ENCODE measurements at places on chromosomes 1 and 21. TPM values are rescaled to one million over a fixed set of nuclear protein-coding genes. Genes with fewer than 3 reads are reported as not detected.

- H3K4me1 ChIP-seq, result no peaks in the 10 kb centered on the region
- DNase-seq, result no peak
- no peak overlapping the region for H3K27ac ChIP-seq
- H3K36me3 ChIP-seq, result no peaks in the 10 kb centered on the region
- no peaks in the 10 kb centered on the region for H3K27me3 ChIP-seq
Measured at GRCh38 chr21:35203093-35203977, 154.2 kb upstream of the RUNX1 start.

The MFAP2 gene
- total RNA-seq, result 160 TPM

The KIFAP3 gene
- 5.0 TPM for total RNA-seq

DNA sequence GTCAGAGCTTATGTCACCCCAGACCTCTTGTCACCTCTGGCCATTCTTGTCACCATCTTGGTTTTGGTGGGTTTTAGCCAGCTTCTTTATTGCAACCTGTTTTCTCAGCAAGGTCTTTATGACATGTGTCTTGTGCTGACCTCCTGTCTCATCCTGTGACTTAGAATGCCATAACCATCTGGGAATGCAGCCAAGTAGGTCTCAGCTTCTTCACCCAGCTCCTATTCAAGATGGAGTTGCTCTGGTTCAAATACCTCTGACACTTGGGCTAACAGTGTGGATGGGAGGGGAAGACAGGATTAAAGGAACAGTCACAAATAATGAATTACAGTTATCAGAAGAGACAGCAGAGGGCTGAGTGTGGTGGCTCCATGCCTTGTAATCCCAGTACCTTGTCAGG lies 30.5 kb upstream of the PIK3CD start:
- DNase-seq, result no peak
- no peaks in the 10 kb centered on the region for H3K4me1 ChIP-seq
- no peaks in the 10 kb centered on the region for H3K36me3 ChIP-seq
- H3K27ac ChIP-seq, result no peak overlapping the region

- DNase-seq, result no peak
- no peak overlapping the region for H3K27ac ChIP-seq
- H3K4me1 ChIP-seq, result peaks cover 37% of the 10 kb centered on the region
- no peaks in the 10 kb centered on the region for H3K27me3 ChIP-seq
- no peaks in the 10 kb centered on the region for H3K36me3 ChIP-seq
Measured at GRCh38 chr1:25711555-25712298, 88.3 kb upstream of the SELENON start.

DNA sequence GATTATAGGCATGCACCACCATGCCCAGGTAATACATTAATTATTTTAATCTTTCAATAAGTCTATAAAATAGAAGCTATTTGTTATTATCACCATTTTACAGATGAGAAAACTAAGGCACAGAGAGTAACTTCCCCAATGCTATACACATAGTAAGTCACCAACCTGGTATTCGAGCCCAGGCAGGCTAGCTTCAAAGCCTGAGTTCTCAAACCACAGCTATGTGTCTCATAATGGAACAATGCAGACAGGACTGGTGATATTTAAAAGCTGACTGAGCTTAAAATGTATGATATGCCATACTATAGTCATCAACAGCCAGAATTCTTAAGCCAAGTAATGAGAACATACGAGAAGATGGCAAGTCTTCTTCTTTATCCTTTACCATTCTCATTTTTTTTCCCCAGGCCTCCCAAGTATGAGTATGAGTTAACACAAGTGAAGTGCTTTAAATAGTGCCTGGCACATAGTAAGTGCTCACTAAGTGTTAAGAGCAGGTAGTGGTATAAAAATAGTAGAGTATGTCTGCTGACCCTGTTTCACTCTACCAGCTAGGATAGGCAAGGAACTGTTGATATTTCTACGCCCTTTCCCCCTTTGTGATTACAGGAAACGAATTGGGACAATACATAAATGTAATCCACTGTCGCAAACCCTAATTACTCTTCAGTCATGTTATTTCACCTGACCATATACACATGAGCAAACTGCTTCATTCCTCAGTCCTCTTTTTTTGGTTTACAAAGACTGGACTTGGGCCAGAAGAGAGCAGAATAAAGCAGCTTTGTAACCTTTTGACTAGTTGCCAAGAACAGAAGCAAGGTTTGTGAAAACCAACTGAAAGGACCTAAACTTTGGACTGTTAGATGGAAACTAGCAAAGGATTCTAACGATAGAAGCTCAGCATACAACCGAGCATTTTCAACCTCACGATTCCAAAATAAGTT lies 9.5 kb downstream of the EYA3 start:
- DNase-seq, result no peak
- no peak overlapping the region for H3K4me3 ChIP-seq
- H3K4me1 ChIP-seq, result no peaks in the 10 kb centered on the region
- H3K27me3 ChIP-seq, result no peaks in the 10 kb centered on the region

DNA sequence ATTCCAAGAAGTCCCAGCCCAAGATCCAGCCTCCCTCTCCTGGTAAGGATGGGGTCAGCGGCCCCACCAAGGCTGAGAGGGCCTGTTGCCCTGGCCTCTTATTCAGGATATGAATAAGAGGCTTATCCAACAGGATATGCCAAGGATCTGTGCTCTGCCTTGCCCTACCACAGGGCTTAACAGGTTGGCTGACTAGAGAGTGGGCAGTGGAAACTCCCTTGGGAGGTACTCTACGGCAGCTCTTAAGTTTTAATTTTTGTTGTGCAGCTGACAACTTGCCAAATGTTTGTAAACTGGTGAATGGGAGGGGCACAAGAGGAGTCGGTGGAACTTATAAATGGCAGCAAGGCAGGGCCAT lies 16.5 kb upstream of the PIGV start:
- H3K27ac ChIP-seq, result no peak overlapping the region
- H3K4me1 ChIP-seq, result no peaks in the 10 kb centered on the region
- peaks cover 31% of the 10 kb centered on the region for H3K36me3 ChIP-seq
- no peaks in the 10 kb centered on the region for H3K27me3 ChIP-seq
- H3K4me3 ChIP-seq, result no peak overlapping the region

The IFI44 gene
- total RNA-seq, result not detected

GRCh38 chr1:3373700-3374405 lies 80.6 kb upstream of the ARHGEF16 start:
- no peaks in the 10 kb centered on the region for H3K27me3 ChIP-seq
- H3K36me3 ChIP-seq, result no peaks in the 10 kb centered on the region
- H3K4me1 ChIP-seq, result no peaks in the 10 kb centered on the region
- DNase-seq, result no peak

DNA sequence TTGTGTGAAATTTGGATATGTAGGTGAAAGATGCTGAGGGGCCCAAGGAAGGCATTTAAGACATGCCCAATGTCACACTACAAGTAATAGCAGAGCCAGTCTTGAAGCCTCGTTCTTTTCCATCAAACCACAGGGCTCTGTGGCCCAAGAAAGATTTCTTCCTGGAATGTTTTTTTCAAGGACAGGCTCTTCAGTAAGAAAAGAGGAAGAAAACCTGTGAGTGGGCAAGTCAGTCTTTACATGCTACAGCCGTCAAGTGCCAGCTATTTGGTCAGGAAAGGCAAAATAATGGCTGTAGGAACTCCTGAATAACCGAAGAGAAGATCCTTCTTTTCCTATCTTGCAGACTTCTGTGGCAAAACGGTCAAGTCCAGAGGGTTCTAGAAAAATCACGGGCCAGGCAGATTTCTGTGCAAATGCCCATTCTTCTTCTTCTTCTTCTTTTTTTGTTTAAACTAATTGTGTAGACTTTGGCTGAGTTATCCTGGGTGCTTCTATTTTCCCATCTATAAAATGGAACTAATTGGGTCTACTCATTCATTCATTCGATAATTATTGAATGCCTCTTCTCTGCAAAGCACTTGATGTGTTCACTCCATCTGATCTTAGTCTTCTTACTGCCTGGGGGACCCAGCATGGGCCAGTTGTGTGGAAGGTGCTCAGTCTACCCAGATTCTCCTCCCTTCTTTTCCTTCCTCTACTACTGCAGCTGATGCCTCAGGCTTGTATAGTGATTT lies 1.9 kb upstream of the ID3 start:
- peaks cover 73% of the 10 kb centered on the region for H3K4me1 ChIP-seq
- no peaks in the 10 kb centered on the region for H3K36me3 ChIP-seq
- H3K27me3 ChIP-seq, result no peaks in the 10 kb centered on the region
- no peak for DNase-seq

The PRAMEF1 gene
- total RNA-seq, result not detected

DNA sequence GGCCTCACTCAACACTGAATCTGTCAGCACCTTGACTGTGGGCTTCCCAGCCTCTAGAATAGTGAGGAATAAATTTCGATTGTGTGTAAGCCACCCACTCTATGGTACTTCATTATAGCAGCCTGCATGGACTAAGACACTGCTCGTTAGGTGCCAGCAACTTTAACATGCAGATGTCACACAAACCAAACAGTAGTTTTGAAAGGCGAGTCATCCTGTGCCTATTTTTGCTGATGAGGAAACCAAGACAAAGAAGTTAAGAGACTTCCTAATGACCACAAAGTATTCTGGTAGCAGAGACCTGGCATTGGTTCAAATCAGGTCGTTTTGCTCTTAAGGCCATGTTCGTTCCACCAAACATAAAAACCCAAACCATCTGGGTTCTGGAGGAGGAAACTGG lies 42.9 kb downstream of the BATF3 start:
- no peak for DNase-seq
- H3K27me3 ChIP-seq, result no peaks in the 10 kb centered on the region
- H3K27ac ChIP-seq, result no peak overlapping the region

DNA sequence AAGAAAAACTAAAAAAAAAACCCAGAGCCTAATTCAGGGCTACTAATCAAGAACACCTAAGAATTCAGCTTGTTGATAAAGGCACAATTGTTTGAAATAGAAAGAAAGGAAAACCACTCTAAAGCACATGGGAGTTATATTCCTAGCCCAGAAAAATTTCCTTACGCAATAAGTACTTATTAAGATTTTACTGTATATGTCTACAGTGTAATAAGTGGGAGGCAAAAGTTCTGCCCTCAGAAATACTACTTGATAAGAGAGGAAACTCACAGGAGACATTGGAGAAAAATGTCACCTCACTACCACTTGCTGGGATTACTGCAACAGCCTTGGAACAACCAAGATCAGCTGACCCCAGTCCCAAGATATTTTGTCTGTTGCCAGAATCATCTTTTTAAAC lies 66.1 kb downstream of the IARS2 start:
- peaks cover 7% of the 10 kb centered on the region for H3K36me3 ChIP-seq
- no peak overlapping the region for H3K27ac ChIP-seq
- DNase-seq, result no peak

- DNase-seq, result peak; percentile 99
- H3K4me3 ChIP-seq, result peak overlapping the region; percentile 43
- H3K27ac ChIP-seq, result peak overlapping the region; percentile 48
- H3K36me3 ChIP-seq, result peaks cover 6% of the 10 kb centered on the region
- H3K4me1 ChIP-seq, result peaks cover 33% of the 10 kb centered on the region
- H3K27me3 ChIP-seq, result no peaks in the 10 kb centered on the region
Measured at GRCh38 chr1:42924082-42924850, 34.4 kb downstream of the SLC2A1 start.

- DNase-seq, result peak; percentile 59
- no peaks in the 10 kb centered on the region for H3K27me3 ChIP-seq
- H3K36me3 ChIP-seq, result no peaks in the 10 kb centered on the region
- H3K4me1 ChIP-seq, result no peaks in the 10 kb centered on the region
Measured at GRCh38 chr1:80218112-80218511, 1211.6 kb upstream of the ADGRL4 start.

The GJA5 gene
- total RNA-seq, result 0.11 TPM

GRCh38 chr1:6131561-6131960 lies 48.6 kb downstream of the CHD5 start:
- H3K36me3 ChIP-seq, result no peaks in the 10 kb centered on the region
- H3K27me3 ChIP-seq, result peaks cover 16% of the 10 kb centered on the region
- no peak for DNase-seq
- H3K4me1 ChIP-seq, result peaks cover 4% of the 10 kb centered on the region

The ATAD3C gene
- total RNA-seq, result not detected

GRCh38 chr1:209659909-209660308 lies 7.7 kb upstream of the LAMB3 start:
- no peak overlapping the region for H3K27ac ChIP-seq
- no peak overlapping the region for H3K4me3 ChIP-seq
- H3K4me1 ChIP-seq, result peaks cover 12% of the 10 kb centered on the region
- peak; percentile 27 for DNase-seq
- no peaks in the 10 kb centered on the region for H3K36me3 ChIP-seq

GRCh38 chr1:100419072-100419471 lies 66.8 kb downstream of the CDC14A start:
- no peak overlapping the region for H3K4me3 ChIP-seq
- no peak for DNase-seq
- no peaks in the 10 kb centered on the region for H3K27me3 ChIP-seq
- H3K27ac ChIP-seq, result no peak overlapping the region
- H3K36me3 ChIP-seq, result no peaks in the 10 kb centered on the region
- H3K4me1 ChIP-seq, result peaks cover 39% of the 10 kb centered on the region

DNA sequence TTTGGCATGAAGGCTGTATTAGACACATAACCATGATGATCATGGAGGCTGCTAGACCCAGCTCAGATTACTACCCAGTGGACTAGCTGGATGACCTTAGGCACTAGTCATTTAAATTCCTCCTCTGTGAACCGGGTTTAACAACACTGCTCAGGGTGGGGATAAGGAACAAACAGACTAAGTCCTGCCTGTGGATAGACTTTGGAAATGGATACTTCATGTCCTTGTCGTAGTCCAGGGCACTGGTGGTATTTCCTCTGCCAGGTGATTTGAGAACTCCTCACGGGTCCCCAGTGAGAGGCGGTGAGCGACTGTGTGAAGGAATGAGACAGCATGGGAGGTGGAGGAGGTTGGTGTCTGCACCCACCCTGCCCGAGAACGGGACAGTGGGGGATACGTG lies 72.9 kb upstream of the SELENON start:
- no peaks in the 10 kb centered on the region for H3K36me3 ChIP-seq
- no peak overlapping the region for H3K4me3 ChIP-seq
- peaks cover 51% of the 10 kb centered on the region for H3K4me1 ChIP-seq
- H3K27me3 ChIP-seq, result no peaks in the 10 kb centered on the region
- no peak for DNase-seq

DNA sequence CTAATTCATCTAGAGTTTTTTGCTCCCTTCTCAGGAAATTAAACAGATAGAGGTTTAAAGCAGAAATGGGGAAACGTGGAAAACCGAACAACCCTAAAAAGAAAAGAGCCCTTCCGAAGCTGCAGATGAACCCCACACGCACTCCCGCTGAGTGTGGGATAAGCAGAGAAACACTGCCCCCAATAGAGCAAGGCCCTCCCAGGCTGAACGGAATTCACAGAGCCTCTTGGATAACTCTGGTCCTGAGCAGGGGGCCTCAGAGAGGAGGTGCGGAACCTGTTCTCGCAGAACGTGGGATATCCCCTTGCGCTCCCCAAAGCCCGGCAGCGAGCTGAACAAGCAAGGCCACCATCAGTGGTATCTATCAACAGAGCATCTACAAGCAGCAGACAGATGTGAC lies 44.9 kb downstream of the SSBP3 start:
- peaks cover 37% of the 10 kb centered on the region for H3K4me1 ChIP-seq
- no peak overlapping the region for H3K4me3 ChIP-seq
- no peaks in the 10 kb centered on the region for H3K36me3 ChIP-seq
- H3K27ac ChIP-seq, result no peak overlapping the region
- peak; percentile 54 for DNase-seq

The RIPPLY3 gene
- total RNA-seq, result 2.8 TPM
